ENCODE measurements at places on chromosomes 11 and 22.
A peak's percentile ranks its signal among the peaks of the same experiment; 100 is the strongest.

GRCh38 chr11:2989006-2989405 lies 3.1 kb downstream of the NAP1L4 start:
- H3K27ac ChIP-seq: peak overlapping the region; percentile 5
- H3K4me3 ChIP-seq: peak overlapping the region; percentile 62
- peaks cover 7% of the 10 kb centered on the region for H3K36me3 ChIP-seq
- no peaks in the 10 kb centered on the region for H3K27me3 ChIP-seq

DNA sequence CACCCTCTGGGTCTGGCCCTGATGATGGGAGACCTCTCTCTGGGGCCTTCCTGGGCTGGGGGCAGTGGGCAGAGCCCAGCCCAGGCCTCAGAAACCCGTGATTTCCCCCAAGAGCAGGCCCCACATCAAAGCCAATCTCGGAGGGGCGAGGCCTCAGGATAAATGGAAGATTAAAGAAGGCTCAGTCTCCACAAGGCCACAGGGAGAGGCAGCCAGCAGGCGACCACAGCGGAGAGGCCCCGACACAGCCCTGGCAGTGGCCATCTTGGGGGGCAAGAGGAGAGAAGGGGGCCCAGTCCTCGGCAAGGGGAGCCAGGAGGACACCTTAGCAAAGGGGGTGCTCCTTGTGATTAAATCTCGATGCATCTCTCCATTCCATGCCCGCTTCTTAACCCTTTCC lies 12.5 kb upstream of the CREB3L1 start:
- peaks cover 2% of the 10 kb centered on the region for H3K36me3 ChIP-seq
- H3K4me3 ChIP-seq: no peak overlapping the region
- peaks cover 15% of the 10 kb centered on the region for H3K27me3 ChIP-seq
- no peaks in the 10 kb centered on the region for H3K4me1 ChIP-seq
- DNase-seq: no peak

GRCh38 chr11:43315966-43316365 lies 4.2 kb downstream of the API5 start:
- H3K36me3 ChIP-seq: peaks cover 2% of the 10 kb centered on the region
- H3K4me3 ChIP-seq: no peak overlapping the region
- H3K4me1 ChIP-seq: peaks cover 24% of the 10 kb centered on the region
- H3K27ac ChIP-seq: peak overlapping the region; percentile 3

- no peaks in the 10 kb centered on the region for H3K36me3 ChIP-seq
- no peaks in the 10 kb centered on the region for H3K27me3 ChIP-seq
- H3K4me3 ChIP-seq: no peak overlapping the region
- no peaks in the 10 kb centered on the region for H3K4me1 ChIP-seq
- no peak for DNase-seq
- H3K27ac ChIP-seq: no peak overlapping the region
These were observed 173.9 kb downstream of the NAV2 start for GRCh38 chr11:19886498-19886897.

GRCh38 chr22:49925525-49926128 lies 7.2 kb downstream of the CRELD2 start:
- peak overlapping the region; percentile 98 for H3K27ac ChIP-seq
- no peaks in the 10 kb centered on the region for H3K27me3 ChIP-seq
- no peaks in the 10 kb centered on the region for H3K36me3 ChIP-seq
- DNase-seq: peak; percentile 81
- peaks cover 23% of the 10 kb centered on the region for H3K4me1 ChIP-seq
- peak overlapping the region; percentile 85 for H3K4me3 ChIP-seq

DNA sequence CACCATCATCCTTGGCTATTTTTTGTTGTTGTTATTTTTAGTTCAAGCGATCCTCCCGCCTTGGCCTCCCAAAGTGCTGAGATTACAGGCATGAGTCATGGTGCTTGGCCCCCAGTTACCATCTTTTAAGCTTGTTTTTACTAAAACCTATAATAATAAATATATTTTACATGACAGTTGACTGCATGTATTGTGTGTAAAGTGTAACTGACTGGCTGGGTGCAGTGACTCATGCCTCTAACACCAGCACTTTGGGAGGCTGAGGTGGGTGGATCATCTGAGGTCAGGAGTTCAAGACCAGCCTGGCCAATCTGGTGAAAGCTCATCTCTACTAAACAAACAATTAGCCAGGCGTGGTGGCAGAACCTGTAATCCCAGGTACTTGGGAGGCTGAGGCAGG lies 386.2 kb downstream of the TENM4 start:
- no peak for DNase-seq
- no peak overlapping the region for H3K4me3 ChIP-seq
- H3K27me3 ChIP-seq: peaks cover 8% of the 10 kb centered on the region
- H3K36me3 ChIP-seq: no peaks in the 10 kb centered on the region
- no peaks in the 10 kb centered on the region for H3K4me1 ChIP-seq

GRCh38 chr22:36237462-36238372 lies 1.6 kb downstream of the APOL2 start:
- peak overlapping the region; percentile 97 for H3K27ac ChIP-seq
- peaks cover 19% of the 10 kb centered on the region for H3K36me3 ChIP-seq
- H3K4me3 ChIP-seq: peak overlapping the region; percentile 99

DNA sequence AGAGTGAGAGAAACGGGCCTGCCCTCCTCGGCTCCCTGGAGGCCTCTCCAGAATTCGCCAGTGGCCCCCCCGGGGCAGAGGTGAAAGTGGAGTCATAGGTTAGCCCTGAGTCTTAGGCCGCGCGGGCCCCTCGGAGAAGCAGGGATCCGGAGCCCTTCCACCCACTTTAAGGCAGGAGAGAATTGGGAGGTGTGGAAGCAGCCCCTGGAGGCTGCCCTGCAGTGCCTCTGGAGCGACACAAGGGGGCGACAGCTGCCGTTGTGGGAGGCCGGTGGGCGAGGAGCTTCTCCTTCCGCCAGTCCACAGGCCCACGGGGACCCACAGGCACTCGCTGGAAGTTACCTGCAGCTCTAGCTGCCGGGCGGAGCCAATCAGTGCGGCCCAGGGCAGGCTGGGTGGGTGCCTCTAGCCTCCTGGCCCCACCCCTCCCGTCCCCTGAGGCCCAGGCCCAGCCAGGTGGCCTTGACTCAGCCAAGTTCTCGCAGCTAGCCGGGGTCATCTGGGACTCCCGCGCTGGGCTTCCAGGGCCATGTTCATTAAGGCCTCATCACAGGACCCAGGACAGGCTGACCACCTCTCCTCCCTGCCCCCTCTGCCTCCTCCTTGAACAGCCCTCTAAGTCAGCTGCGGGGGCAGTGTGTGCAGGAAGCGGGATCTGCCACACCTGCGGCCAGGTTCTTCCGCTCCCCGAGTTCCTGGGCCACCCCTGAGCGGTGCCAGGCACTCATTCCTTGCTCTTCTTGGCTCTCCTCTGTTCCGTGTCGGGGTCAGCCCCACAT lies 5.0 kb downstream of the DGKZ start:
- no peak overlapping the region for H3K4me3 ChIP-seq
- H3K36me3 ChIP-seq: peaks cover 3% of the 10 kb centered on the region
- H3K27me3 ChIP-seq: no peaks in the 10 kb centered on the region
- no peak overlapping the region for H3K27ac ChIP-seq

DNA sequence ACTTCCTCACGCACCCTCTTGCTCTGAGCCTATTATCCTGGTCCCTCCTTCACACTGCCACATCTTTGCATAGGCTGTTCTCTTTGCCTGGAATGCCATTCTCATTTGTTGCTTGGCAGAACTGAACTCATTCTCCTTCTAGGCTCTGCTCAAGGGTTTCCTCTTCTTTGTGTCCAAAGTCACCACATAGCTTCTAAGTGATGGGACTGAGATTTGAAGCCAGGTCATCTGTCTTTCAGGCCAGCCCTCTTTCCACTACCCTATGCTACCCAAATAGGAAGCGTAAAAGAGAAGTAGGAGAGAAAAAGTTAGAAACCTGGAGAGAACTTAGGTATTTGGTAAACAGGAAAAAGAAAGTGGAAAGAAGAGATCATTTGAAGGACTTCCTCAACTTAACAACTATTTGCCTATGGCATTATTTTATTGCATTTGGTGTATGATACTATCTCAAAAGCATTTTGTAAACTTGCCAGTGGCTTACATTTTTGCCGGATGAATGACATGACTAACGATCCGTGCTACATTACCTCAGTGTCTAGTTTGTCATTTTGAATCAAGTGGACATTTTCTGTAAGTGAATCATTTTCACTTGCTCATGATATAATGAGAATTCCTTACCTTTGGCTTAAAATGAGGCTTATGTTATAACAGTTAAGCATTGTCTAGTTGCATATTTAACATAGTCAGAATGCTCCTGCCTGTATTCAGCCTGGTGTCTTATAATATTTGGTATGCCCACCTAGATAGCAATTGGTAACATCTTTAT lies 18.5 kb downstream of the NF2 start:
- no peaks in the 10 kb centered on the region for H3K27me3 ChIP-seq
- no peak for DNase-seq
- peaks cover 47% of the 10 kb centered on the region for H3K4me1 ChIP-seq
- H3K4me3 ChIP-seq: no peak overlapping the region

Data from memory B cell (primary cell).